MG63 (cell line): ENCODE measurements at places on chromosomes 3 and 15.

DNA sequence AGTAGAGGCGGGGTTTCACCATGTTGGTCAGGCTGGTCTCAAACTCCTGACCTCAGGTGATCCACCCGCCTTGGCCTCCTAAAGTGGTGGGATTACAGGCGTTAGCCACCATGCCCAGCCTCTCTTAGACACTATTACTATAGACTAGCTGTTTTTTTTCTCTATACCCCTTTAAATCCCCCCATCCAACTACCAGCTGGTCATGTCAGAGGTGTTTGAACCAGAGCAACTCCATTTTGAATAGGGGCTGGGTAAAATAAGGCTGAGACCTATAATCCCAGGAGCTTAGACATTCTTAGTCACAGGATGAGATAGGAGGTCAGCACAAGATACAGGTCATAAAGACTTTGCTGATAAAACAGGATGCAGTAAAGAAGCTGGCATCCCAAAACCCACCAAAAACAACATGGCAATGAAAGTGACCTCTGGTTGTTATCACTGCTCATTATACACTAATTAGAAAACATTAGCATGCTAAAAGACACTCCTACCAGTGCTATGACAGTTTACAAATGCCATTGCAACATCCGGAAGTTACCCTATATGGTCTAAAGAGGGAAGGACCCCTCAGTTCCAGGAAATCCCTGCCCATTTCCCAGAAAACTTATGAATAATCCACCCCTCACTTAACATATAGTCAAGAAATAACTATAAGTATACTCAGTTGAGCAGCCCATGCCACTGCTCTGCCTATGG lies 57.8 kb upstream of the GPD1L start:
- no peak for DNase-seq

GRCh38 chr3:124435467-124435866 lies 294.8 kb upstream of the UMPS start:
- no peak for DNase-seq

- DNase-seq: peak; percentile 62
These were observed 78.3 kb upstream of the C15orf39 start for GRCh38 chr15:75123395-75123794.

DNA sequence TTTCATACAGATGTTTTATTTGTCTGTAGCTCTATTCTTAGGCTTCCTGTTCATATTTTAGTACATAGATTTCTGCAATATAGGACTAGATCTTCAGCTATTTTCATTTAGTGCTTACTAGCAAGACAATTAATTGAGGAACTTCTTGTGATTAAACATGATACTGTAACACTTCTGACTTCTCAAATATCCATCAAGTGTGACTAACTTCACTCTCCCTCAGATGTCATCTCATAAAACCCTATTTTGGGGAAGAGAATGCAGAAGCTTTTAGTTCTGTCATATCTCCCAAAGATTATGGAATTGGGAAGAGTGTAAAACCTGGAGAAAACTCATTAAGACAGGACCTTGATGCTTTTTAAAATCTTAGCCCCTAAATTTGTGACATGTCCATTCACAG lies 28.6 kb upstream of the GOLIM4 start:
- DNase-seq: no peak

DNA sequence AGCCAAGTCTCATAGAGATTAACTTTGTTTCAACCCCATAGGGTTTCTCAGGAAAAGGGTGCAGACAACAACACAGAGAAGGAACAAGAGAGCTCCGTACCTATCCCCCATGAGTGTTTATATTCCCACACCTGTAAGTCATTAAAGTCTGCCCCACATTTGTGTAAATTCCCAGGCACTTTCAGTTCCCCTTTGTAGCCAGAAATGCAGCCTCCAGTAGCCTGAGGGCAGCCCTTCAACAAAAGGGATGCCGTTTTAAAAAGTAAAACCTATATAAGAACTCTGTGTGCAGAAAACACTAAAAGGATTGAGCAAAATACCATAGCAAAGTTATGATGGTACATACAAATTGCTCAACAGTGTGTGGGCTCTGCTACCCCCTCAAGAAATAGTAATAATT lies 59.7 kb upstream of the TMEM108 start:
- DNase-seq: no peak

- DNase-seq: no peak
These were observed 54.9 kb downstream of the MME start for GRCh38 chr3:155135003-155135402.

- DNase-seq: no peak
These were observed 691.7 kb upstream of the CBLB start for GRCh38 chr3:106560451-106560966.

DNA sequence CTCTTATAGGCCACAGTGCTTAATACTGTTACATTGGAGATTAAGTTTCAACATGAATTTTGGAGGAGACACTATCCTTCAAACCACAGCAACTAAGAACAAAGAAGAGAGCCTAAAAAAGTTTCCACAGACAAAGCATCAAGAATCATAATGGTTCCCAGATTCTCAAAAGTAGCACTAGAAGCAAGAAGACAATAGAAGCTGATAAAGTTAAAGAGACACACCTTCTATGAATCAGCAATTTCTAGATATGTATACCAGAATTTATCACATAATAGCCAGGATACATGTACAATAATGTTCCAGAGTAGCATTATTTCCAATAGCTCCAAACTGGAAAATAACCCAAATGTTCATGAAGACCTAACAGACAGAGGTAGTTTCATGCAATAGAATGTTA lies 12.2 kb downstream of the NKIRAS1 start:
- no peak for DNase-seq
